ENCODE measurements at places on chromosomes 7 and 10.

- DNase-seq = no peak
These were observed 1.9 kb upstream of the HSPA12A start for GRCh38 chr10:116744163-116744753.

- no peak for DNase-seq
These were observed 37.5 kb downstream of the PLEKHA8 start for GRCh38 chr7:30065746-30066145.

DNA sequence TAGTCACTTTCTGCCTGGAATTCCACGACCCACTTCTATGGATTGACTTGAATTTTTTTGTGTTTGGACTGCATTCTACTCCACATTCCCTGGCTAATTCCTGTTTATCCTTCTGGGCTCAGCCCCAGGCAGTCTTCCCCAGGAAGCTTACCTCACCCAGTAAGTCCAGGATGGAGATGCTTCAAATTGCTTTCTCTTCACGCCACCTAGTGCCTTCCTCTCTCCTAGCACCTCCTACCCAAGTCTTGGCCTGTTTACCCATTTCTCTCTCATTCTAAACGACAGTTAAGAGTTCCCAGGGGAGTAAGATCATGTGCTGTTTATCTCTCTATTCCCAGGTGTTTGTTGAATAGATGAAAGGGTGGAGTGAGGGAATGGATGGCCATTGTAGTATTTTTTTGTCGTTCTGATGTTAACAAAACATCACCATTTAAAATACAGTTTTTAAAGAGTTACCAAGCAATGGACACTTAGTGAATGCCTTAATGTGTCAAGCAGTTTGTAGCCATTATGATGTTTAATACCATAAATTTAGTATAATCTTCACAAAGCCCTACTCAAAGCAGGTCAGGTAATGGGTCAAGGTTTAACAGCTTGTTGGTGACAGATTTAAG lies 45.5 kb upstream of the TARP start:
- DNase-seq = peak; percentile 82

DNA sequence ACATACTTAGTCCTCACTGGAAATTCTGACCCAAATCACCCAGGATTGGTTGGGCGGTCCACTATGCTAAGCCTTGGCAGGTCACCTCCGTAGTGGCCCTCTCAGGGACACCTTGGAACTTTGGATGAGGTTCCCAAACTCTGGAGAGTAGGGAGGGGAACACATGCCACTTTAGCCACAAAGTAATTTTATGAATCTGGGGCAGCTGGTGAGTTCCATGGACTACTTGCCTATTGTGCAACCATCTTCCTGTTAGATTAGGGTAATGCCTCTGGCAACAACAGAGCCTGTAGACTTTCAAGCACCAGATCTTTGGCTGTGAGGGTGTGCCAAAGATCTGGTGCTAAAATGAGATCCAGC lies 77.7 kb downstream of the ITGB8 start:
- DNase-seq = peak; percentile 39

DNA sequence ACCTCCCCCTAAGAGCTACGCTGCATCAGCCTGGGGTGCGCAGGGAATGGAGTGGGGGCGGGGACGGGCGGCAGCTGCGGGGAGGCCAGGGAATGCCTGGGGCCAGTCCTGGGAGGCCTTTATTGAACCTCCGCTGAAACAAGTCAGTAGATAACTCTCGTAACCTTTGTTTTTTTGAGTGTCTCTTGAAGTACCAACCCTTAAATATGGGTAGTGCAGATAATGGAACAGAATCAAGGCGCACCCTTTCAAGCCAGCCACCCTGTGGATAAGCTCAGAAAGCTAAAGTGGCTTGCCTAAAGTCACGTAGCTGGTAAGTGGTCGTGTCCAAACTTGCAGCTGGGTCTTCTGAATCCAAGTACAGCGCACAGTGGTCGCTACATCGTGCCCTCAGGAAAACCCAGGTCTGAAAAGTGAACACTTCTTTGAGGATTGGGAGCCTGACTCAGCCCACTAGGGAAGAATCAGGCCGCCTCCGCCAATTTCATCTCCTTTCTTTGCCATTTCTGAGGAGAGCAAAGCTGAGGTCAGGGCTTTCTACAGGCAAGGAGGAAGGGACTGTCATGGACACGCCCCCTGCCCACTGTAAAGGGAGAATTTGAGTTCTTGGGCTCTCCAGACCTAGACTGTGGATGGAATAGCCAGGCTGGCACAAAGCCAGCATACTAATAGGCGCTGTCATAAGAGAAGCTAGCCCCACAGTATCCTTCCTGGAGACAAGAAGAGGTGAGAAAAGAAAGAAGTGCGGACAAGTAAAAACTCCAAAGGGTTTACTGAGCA lies 3.2 kb upstream of the EGR2 start:
- peak; percentile 26 for DNase-seq

DNA sequence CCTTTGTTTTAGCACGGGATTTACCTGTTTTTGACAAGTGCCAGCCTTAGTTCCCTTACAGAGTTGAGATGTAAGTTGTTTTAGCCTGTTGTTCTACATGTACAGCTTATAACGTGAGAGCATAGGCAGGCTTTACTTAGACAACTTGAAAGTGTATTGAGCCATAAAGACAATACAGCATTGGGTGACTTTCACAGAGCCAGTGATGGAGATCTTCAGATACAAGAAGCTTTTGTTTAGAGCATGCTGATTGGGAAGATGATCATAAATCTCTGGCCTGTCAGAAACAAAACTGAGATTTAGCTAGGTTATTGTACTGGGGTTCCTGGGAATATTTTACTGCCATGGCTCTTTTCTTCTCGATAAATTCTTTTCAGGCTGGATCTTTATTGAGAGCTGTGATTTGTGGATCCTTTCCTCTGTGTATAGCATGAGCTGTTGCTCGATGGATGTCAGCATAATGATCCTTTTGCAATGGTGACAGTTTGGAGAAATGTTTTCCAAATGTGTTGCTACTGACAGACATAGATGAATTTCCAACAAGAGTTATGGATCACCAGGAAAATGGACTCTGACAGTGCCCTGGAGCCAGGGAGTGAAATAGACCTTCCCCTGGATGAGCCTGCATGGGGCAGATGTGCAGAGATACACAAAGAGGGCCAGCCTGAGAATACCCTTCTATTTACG lies 30.2 kb downstream of the LHFPL3 start:
- DNase-seq = no peak

DNA sequence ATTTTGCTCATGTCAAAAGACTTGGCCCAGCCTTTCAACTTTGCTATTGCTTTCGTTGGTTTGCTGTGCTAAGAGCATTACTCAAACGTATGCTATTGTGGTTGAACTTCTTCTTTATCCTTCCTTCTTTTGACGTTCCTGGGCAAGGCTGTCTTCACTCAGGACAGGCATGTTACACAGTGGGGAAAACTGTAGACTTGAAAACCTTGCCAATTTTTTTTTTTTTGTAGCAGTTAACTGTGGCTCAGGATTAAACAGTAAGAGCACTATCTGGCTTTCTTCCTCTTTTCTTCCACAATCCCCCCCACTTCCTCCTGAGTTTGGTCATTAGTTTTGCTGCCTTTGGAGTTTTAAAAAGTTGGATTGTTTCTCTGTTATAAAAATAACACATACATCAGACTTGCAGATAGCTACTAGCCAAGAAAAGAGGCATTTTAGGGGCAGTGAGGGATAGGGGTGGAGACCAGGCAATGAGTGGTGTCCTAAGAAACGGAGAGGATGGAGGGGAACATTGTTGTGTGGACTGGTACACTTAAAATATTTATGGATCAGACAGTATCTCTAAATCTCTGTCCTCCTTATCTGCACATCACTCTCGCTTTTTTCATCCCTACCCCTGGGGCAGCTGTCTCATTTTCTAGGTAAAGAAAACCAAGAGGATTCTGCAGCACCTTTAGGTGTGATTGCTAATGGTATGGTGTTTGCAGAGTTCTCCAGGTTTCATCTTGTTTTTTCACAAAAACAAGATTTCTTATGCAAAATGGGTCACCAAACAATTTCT lies 181.7 kb downstream of the LRMDA start:
- peak; percentile 8 for DNase-seq

GRCh38 chr7:105102557-105103352 lies 88.8 kb downstream of the KMT2E start:
- DNase-seq = no peak

Measured in cardiac fibroblast (primary cell).